Right ventricle myocardium superior (tissue), 1 donor: ENCODE measurements at places on chromosomes 1 and 21. TPM values are rescaled to one million over a fixed set of nuclear protein-coding genes. Genes with fewer than 3 reads are reported as not detected.
A peak's percentile ranks its signal among the peaks of the same experiment; 100 is the strongest.

FMO2 gene
- total RNA-seq = 59.2 TPM

LRRC38 gene
- not detected for total RNA-seq

MORC3 gene
- total RNA-seq = 18.9 TPM

ANGPTL3 gene
- total RNA-seq = not detected

OR2T11 gene
- not detected for total RNA-seq

TTC22 gene
- not detected for total RNA-seq

DYNLT4 gene
- total RNA-seq = 1.1 TPM

FCRL2 gene
- not detected for total RNA-seq

C1orf141 gene
- total RNA-seq = not detected

TFF1 gene
- not detected for total RNA-seq

- DNase-seq = no peak
Observed at GRCh38 chr1:115363171-115363570, 25.1 kb upstream of the NGF start.

GRCh38 chr1:2601721-2602303 is 15.2 kb downstream of the PRXL2B start:
- DNase-seq = peak; percentile 30

DNA sequence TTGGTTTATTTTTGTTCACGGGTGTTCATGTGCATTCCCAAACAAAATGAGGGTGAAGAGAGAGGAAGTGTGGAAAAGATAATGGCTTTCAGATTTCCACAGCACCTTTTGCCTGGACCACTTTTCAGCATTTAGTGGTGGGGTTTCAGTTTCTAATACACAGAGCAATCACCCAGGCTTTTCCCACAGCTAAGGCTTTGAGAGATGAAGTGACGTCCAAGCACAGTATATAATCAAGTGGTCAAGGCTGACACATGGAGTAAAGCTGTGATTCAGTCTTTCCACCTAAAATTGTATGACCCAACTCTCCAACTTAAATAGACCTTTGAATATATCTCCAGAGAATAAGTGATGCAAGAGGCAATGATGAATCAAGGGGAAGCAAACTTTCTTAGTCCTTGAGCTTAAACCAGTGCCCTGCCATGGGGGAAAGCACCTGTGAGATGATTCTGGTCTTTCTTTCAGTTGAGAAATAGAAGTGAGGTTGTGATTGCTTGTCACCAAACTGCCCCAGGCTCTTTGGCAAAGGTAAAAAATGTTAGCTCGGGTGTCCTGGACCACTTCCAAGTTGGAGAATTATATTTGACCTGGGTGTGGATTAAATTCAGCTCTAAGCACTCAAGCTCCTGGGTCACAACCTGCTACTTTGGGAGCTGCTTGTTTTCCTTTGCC is 2.4 kb upstream of the PIK3R3 start:
- DNase-seq = no peak

DNA sequence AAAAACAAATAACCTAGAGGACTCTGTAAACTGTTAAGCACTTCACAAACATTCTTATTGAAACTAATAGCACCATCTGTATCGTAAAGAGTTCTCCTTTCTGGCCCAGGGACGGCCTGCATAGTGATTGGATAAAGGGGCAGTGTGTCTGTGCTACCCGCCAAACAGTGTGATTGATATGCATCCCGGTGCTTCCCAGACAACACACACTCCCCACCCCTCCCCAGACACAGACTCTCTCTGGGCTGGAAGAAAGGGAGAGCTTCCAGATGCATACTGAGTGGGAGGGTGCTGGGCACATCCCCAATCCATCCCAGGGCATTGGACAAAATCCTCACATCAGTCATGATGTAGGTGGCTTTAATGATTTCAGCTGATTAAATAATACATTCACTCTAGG is 3.7 kb downstream of the HSD11B1 start:
- no peak for DNase-seq

- no peak for DNase-seq
Observed at GRCh38 chr1:92990828-92991227, 29.6 kb upstream of the DIPK1A start.

DNA sequence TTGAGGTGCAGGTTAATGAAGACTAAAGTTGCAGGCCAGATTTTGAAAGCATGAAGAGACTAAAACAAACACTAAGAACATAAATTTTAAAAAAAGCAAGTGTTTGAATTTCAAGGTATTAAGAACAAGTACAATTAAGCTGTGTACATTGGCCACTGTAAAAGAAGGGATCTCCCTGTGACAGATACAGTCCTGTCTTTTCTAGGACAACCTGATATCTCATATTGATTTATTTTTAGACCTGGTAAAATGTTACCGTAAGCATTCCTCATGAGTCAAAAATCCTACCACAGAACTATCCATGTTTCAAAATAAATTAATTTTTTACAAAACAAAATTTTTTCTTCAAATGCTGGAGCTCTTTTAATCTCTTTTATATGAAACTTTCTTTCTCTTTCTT is 39.4 kb downstream of the SLC22A15 start:
- DNase-seq = no peak

DNA sequence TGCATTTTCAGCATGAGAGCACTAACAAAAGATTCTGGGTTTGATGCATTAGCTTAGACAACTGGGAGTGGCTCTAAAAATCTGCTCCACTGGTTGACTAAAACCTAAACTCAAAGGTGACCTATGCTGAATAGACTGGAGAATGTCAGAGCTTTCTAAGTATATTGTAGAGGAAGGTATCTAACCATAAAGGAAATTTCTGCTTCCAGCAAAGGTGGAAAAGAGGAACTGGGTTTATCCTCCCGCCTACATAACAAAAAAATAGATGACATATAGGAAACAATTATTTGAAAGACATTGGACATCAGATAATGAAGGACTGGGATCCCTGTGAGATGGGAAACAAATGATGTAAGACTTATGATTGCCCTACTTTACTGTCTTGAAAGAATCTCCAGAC is 35.8 kb upstream of the CR2 start:
- no peak for DNase-seq

- DNase-seq = peak; percentile 39
Observed at GRCh38 chr1:21828075-21828474, 16.0 kb downstream of the LDLRAD2 start.

GRCh38 chr1:160844447-160845232 is 18.0 kb downstream of the CD244 start:
- DNase-seq = no peak

DNA sequence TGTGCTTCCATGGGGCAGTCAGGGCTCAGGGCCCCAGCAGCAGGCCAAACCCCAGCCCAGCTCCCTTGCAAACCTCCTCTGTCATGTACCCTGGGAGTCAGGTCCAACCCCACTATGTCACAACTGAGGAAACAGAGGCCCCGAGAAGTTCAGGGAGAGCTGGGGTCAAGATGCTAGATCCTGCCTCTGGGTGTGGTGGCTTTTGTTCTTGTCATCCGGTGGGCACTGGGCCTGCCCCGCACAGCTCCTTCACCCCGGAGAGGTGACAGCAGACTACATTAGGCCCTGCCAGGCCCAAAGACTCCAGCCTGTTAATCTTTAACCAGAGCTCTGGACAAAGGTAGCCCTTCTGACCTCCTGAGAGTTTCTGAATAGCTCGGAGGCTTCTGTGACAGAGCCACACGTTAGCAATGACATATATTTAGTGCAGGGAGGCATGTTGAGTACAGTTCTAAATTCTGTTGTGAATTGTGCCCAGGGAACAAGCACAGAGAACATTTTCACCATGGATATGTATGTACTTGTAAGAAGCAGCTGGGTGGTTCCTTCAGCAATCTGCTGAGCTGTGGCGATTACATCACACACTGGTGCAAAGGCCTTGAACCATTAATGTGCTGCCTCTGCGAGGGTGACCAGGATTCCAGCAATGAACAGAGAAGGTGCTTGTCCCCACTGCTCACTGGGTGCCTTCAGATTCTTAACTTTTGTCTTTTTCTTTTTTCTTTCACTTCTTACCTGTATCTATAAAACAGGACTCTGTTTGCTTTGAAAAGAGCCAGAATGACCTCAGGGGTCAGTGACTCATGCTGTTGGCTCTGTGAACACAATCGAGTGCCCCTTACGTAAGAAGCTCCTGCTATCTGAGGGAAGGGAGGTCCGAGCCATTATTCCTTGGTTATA is 102.8 kb downstream of the RHOU start:
- DNase-seq = peak; percentile 51

GRCh38 chr1:63772201-63772600 is 1.6 kb upstream of the ROR1 start:
- DNase-seq = no peak

DNA sequence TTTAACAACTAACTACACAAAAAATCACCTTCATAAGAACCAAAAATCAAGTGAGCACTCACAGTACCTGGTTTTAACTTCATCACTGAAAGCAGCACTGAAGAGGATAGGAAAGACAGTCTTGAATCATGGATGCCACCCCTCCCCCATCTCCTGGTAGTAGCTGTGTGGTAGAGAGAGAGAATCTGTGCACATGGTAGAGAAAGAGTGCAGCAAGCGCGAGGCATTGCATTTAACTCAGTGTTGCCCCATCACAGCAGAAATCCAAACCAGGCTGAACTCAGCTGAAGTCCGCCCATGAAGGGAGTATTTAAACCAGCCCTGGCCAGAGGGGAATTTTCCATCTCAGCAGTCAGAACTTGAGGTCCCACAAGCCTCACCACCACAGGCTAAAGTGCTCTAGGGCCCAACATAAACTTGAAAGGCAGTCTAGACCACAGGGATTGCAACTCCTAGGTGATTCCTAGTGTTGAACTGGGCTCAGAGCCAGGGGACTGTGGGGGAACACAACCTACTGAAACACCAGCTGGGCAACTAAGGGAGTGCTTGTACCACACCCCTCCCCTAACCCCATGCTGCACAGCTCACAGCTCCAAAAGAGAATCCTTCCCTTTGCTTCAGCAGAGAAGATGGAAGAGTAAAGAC is 38.4 kb downstream of the VAV3 start:
- DNase-seq = no peak

DNA sequence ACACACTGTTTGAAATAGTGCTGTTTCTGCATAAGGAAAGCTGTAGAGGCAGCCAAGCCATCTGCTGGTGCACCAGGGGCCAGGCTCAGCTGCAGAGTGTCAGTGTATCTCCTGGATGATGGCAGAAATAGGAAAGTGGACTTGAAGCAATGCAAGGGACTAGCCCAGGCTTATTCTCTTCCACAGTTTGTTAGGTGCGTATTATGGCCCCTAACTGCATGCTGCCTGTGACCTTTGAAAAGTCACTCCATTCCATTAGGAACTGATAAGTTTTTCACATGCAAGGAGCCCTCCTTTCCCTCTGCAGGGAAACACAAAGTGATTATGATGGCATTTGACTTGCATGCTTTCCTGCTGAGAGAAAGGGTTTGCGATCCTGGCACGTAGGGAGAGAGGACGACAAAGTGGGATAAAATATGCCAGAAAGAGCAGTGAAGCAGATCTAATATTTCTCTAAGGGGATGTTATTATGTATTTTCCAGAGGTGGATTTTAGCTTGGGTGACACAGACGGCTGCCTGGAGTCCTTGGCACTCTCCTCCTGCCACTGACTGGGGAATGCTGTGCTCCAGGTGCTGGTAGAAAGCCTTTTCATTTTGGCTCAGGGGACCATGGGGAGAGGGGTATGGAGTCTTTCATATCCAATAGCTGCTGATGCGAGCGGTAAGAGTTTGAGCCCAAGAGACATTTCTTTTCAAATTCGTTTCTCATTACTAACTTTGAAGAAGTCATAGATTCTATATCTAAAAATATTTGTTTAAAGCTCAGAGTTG is 402.1 kb upstream of the B3GALT2 start:
- DNase-seq = no peak

DNA sequence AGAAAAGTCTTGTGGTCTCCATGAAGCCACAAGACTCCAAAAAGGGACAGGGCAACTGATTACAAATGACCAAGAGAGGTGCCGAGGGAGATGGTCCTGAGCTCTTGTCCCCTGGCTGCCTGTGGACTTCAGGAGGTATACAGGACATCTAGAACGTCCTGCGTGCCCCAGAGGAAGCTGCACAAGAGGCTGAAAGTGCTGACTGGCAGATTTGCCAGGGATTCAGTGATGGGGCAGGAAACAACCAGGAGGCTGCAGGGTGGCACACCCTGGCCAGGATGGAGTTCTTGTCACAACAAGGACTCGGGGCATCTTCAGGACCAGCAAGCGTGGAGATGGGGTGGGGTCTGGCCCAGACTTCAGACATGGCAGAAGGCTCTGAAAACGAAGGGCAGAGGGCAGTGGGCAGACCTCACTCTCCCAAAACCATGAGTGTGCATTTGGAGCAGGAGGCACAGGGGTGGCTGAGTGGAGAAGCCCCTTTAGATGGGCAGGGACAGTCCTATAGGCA is 13.4 kb upstream of the PKP1 start:
- DNase-seq = no peak

GRCh38 chr21:32520875-32521735 is 64.2 kb downstream of the TCP10L start:
- DNase-seq = peak; percentile 95

DNA sequence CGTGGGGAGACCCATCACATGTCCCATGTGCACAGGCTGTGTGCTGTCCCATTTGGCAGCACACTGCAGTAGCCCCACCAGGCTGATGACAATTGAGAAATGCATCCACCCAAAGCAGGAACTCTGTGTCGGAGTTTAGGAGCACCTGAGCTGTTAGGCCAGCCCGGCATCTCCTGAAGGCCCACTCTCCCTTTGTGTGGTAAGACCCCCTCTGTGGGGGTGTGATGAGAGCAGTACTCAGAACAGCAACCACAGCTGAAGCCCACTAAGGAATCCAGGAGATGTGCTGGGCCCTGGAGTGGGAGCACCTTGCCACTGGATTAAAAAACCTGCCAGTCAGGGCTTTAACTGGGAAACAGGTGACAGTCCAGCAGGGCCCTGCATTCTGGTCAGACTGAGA is 37.2 kb downstream of the FCRL5 start:
- no peak for DNase-seq

DNA sequence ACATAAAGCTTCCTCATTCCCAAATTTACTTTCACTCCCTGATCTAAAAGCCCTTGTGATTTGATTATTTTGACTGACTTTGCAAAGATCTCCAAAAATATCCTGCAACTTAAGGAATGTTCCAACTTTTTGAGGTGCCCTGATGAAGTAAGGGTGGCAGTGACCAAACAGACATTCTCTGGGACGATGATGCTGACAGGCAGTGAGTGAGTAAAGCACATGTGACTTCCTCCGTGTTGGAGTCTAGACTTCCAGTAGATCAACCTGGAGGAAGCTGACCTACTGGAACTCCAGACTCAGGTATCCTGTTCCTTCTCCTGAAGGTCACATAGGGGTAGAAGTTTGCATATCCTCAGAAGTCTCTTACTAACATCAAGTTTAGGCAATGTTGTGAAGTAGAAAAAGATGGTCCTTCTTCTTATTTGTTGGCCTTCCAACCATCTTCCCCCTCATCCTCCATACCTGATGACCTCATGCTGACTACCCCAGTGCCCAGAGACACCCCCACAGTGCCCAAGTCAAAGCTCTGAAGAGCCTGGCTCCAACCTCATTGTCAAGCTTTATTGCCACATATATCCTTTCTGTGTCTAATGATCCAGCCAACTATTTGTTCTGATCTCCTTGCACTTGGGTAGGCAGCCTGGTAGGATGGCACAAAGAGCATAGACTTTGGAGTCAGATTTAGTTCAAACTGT is 16.0 kb downstream of the TNFSF4 start:
- DNase-seq = no peak

GRCh38 chr1:245742896-245743295 is 588.1 kb downstream of the KIF26B start:
- DNase-seq = no peak

GRCh38 chr1:236455243-236455642 is 61.2 kb downstream of the EDARADD start:
- DNase-seq = no peak
